ENCODE measurements at places on chromosomes 16 and 17. TPM values are rescaled to one million over a fixed set of nuclear protein-coding genes. Genes with fewer than 3 reads are reported as not detected.

Gene ZNF469
- total RNA-seq: 8.9 TPM

Gene ARL5C
- total RNA-seq: not detected

Gene HSF4
- 2.4 TPM for total RNA-seq

Gene SMIM36
- total RNA-seq: not detected

Gene BCO1
- total RNA-seq: not detected

Gene IGSF6
- total RNA-seq: under 0.01 TPM

Gene SRSF1
- total RNA-seq: 537 TPM

Gene ABCC12
- total RNA-seq: not detected
